Astrocyte (in vitro differentiated cells and primary cell): ENCODE measurements at places on chromosomes 1 and 21. TPM values are rescaled to one million over a fixed set of nuclear protein-coding genes. Genes with fewer than 3 reads are reported as not detected.
A peak's percentile ranks its signal among the peaks of the same experiment; 100 is the strongest.

GRCh38 chr1:211420845-211421454 lies 71.0 kb downstream of the RD3 start:
- peaks cover 6% of the 10 kb centered on the region for H3K4me1 ChIP-seq
- no peak overlapping the region for H3K4me3 ChIP-seq
- H3K27me3 ChIP-seq: no peaks in the 10 kb centered on the region
- no peaks in the 10 kb centered on the region for H3K36me3 ChIP-seq
- no peak overlapping the region for H3K27ac ChIP-seq

DNA sequence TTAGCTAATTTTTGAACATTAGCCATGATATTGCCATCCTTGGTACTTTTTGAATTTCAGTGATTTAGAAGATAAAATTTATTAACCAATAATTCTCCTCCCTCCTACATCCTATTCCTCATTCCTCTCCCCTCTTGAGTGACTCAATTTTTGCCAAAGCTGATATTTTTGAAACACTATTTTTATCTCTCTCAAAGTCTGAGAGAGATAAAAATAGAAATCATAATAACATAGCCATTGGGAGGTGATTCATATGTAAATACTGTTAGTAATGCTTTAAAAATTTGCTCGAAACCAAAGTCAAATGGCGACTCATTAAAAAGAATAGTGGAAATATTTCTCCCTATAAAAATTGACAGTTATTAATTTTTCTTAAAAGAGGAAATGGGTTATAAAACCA lies 97.4 kb downstream of the PATJ start:
- no peaks in the 10 kb centered on the region for H3K36me3 ChIP-seq
- peaks cover 14% of the 10 kb centered on the region for H3K4me1 ChIP-seq
- DNase-seq: peak; percentile 72

GRCh38 chr1:157287462-157287861 lies 149.3 kb upstream of the ETV3 start:
- no peaks in the 10 kb centered on the region for H3K4me1 ChIP-seq
- H3K27ac ChIP-seq: no peak overlapping the region
- H3K4me3 ChIP-seq: no peak overlapping the region
- H3K27me3 ChIP-seq: no peaks in the 10 kb centered on the region
- no peak for DNase-seq
- H3K36me3 ChIP-seq: no peaks in the 10 kb centered on the region

The AK4 gene
- total RNA-seq: 133 and 142 TPM in 2 replicates

- peaks cover 29% of the 10 kb centered on the region for H3K36me3 ChIP-seq
- H3K4me3 ChIP-seq: no peak overlapping the region
- no peak for DNase-seq
- H3K27me3 ChIP-seq: no peaks in the 10 kb centered on the region
- no peaks in the 10 kb centered on the region for H3K4me1 ChIP-seq
These were observed 6.4 kb downstream of the USP16 start for GRCh38 chr21:29030909-29031308.

The IL19 gene
- 0.23 TPM in 1 of 2 replicates, not detected in the other for total RNA-seq

DNA sequence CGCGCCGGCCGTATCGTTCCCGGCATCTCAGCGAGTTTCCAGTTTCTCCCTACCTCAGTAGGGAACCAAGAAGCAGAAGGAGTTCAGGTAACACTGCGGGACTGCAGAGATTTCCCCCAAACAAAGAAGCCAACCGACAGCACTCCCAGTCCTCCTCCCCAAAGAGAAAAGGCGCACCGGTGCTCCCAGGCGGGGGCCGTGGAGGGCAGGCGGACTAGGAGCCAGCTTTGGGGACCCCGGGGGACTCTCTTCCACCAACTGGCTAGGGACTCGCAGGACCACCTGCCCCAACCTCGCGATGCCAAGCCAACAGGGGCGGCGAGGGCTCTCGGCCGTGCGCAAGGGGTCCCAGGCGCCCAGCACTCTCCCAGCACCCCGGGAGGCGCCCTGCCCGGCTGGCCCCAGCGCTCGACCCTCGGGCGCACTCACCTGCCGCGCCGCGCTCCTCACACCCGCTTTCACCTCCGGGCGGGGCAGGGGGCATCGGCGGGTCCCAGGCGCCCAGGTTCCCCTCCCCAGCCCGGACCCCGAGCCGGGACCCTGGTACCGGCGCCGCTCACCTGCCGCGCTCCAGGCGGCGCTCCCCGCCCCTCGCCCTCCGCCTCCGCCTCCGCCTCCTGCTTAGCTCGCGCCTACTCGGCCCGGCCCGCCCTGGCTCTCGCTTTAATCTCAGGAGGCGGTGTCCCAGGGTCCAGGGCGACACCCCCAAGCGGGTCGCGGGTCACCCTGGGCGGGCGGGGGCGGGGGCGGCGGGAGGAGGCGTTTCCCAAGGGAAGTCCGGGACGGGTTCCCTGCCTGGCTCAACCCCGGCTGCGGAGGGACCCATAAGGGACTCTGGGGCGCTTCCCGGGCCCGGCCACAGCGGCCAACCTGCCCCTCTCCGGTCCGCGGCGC lies at the start of gene TMPRSS2:
Gene TMPRSS2 (minus strand): TSS at position 638 of the 894 bp plus-strand sequence. CDS start 10,025 bp downstream, outside the sequence.
- H3K4me3 ChIP-seq: no peak within 1 kb of the TSS
- H3K4me1 ChIP-seq: no peaks in the 10 kb centered on the region
- H3K27ac ChIP-seq: no peak within 1 kb of the TSS
- H3K27me3 ChIP-seq: peaks cover 48% of the 10 kb centered on the region

The WNT3A gene
- total RNA-seq: not detected in 2 replicates

- DNase-seq: no peak
- H3K4me3 ChIP-seq: no peak overlapping the region
- H3K27ac ChIP-seq: no peak overlapping the region
- no peaks in the 10 kb centered on the region for H3K27me3 ChIP-seq
These were observed 22.1 kb downstream of the AHDC1 start for GRCh38 chr1:27581823-27582243.

DNA sequence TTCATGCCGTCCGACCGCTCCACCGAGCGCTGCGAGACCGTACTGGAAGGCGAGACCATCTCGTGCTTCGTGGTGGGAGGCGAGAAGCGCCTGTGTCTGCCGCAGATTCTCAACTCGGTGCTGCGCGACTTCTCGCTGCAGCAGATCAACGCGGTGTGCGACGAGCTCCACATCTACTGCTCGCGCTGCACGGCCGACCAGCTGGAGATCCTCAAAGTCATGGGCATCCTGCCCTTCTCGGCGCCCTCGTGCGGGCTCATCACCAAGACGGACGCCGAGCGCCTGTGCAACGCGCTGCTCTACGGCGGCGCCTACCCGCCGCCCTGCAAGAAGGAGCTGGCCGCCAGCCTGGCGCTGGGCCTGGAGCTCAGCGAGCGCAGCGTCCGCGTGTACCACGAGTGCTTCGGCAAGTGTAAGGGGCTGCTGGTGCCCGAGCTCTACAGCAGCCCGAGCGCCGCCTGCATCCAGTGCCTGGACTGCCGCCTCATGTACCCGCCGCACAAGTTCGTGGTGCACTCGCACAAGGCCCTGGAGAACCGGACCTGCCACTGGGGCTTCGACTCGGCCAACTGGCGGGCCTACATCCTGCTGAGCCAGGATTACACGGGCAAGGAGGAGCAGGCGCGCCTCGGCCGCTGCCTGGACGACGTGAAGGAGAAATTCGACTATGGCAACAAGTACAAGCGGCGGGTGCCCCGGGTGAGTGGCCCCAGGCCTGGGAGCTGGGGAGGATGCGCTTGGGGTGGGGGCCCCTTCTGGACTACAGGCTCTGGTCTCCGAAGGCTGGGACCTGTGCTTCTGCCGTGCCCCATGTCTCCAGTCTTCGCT lies 1.1 kb downstream of the SKI start:
- peak; percentile 44 for DNase-seq
- H3K27ac ChIP-seq: peak overlapping the region; percentile 54
- H3K4me1 ChIP-seq: peaks cover 41% of the 10 kb centered on the region
- no peaks in the 10 kb centered on the region for H3K27me3 ChIP-seq
- no peaks in the 10 kb centered on the region for H3K36me3 ChIP-seq

DNA sequence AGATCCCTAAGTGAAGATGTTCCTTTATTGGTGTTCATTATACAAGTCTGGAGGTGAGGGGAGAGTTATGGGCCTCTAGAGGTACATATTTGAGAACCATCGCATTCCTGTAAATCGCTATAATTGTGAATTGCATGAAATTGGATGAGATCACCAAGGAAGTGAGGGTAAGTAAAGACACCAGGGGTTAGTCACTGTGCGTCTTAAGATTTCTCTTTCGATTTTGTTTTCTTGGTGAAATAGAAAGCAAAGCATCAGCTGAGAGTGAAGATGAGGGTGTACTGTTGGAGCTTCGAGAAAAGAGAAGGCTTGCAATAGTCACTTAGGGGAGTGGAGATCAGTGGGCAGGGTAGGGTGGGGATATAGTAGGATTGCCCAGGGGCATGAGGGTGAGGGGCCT lies 82.1 kb downstream of the RAVER2 start:
- no peak for DNase-seq
- H3K4me1 ChIP-seq: no peaks in the 10 kb centered on the region
- no peaks in the 10 kb centered on the region for H3K27me3 ChIP-seq
- no peak overlapping the region for H3K27ac ChIP-seq
- H3K4me3 ChIP-seq: no peak overlapping the region

The NUDT4B gene
- 0.79 and 1.2 TPM in 2 replicates for total RNA-seq

GRCh38 chr1:54499097-54499359 lies 49.0 kb upstream of the ACOT11 start:
- no peak overlapping the region for H3K27ac ChIP-seq
- H3K36me3 ChIP-seq: no peaks in the 10 kb centered on the region
- H3K4me1 ChIP-seq: peaks cover 8% of the 10 kb centered on the region
- peak overlapping the region; percentile 47 for H3K4me3 ChIP-seq
- H3K27me3 ChIP-seq: peaks cover 6% of the 10 kb centered on the region

The CLDN17 gene
- not detected in 2 replicates for total RNA-seq

- H3K4me3 ChIP-seq: no peak overlapping the region
- H3K36me3 ChIP-seq: no peaks in the 10 kb centered on the region
- no peaks in the 10 kb centered on the region for H3K4me1 ChIP-seq
- no peaks in the 10 kb centered on the region for H3K27me3 ChIP-seq
These were observed 3.4 kb upstream of the GPR89B start for GRCh38 chr1:147924813-147925212.

- H3K27me3 ChIP-seq: no peaks in the 10 kb centered on the region
- no peak overlapping the region for H3K27ac ChIP-seq
- no peak for DNase-seq
- peaks cover 26% of the 10 kb centered on the region for H3K4me1 ChIP-seq
These were observed 98.0 kb downstream of the LAMC2 start for GRCh38 chr1:183284086-183284485.

DNA sequence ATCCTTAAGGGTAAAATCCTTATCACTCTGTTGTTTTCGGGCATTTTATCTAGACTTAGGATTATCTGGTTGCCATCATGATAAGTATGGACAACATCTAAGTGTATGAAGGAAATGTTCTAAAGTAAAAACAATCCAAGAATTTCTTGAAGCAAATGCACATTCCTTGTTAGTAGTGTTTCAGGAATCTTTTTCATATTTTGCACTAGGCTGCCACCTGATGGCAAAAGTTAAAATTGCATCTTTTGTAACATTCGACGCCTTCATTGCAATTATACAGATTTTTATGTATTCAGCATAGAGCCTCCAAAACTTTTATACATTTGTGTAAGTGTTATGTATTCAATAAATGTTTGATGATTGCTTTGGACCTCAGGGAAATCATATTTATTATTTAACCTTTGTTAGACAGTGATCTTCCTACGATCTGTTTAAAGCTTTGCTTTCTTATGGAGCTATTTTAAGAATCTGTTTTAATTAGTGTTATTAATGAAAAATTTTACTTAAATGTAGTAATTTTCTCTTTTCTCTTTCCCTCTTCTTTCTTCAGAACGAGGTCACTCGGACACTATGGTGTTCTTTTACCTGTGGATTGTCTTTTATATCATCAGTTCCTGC lies 49.4 kb upstream of the KIAA1614 start:
- H3K27me3 ChIP-seq: no peaks in the 10 kb centered on the region
- H3K36me3 ChIP-seq: no peaks in the 10 kb centered on the region
- no peak overlapping the region for H3K4me3 ChIP-seq
- H3K4me1 ChIP-seq: no peaks in the 10 kb centered on the region
- H3K27ac ChIP-seq: no peak overlapping the region

The PEX19 gene
- 59.2 and 64.2 TPM in 2 replicates for total RNA-seq

The NPHP4 gene
- 8.4 and 9.3 TPM in 2 replicates for total RNA-seq

The DOP1B gene
- 22.2 and 26.1 TPM in 2 replicates for total RNA-seq

The DCST2 gene
- 0.34 and 0.36 TPM in 2 replicates for total RNA-seq

The VHLL gene
- 0.34 TPM in 1 of 2 replicates, not detected in the other for total RNA-seq

The C1orf21 gene
- total RNA-seq: 11.1 and 15.1 TPM in 2 replicates

The OR2T2 gene
- total RNA-seq: not detected in 2 replicates

DNA sequence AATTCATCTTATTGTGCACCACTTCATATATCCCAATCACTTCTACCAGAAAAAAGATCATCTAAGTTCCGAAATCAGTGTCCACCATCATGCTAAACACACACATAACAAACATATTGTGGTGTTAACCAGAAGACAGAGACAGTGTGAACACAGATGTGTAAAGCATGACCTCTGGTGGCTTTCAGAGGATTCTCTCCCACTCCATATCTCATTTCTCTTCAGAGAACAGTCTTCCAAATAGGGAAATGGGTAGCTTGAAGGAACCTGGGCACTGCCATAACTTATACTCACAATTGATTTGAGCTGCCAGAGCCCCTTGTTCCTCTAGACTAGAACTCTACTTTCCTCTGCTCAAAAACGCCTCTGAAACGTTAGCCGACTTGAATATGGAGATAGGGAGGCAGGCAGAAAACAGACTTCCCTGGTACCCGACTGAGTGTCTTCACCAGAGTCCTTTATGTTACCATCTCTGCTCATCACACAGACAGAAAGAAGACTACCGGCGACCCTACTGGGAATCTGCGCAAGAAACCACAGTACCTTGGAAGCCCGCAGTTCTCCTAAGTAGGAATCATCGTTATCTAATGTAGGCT lies 1.8 kb upstream of the ELAPOR1 start:
- peaks cover 11% of the 10 kb centered on the region for H3K4me1 ChIP-seq
- peak overlapping the region; percentile 19 for H3K4me3 ChIP-seq
- H3K27me3 ChIP-seq: peaks cover 29% of the 10 kb centered on the region

DNA sequence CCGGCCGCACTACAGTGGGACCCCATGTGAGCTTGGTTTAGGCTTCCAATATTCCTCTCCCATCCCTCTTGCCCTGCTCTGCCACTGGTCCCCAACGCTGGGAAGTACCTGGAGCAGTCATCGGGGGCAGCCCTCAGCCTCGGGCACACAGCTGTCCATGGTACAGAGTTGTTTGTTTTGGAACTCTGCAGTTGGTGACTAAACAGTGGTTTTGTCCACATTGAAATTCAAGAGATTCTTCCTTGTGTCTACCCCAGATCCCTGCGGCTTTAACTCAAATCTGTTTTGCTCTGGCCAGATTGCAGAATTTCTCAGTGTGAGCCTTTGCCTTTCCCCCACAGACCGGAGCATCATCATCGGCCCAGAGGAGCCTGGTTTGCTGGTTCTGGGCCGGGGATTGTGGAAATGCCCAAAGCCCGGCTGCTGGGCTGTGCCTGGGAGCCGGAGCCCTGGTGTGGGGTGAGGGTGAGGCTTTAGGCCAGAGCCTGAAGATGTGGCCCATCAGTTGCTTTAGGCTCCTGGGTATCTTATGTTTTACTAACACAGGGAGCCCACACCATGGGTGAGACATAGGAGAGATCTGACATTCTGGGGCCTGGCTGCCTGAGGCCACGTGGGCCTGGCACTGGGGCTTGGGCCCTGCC lies 93.2 kb downstream of the ARHGEF10L start:
- peak; percentile 65 for DNase-seq
- H3K4me1 ChIP-seq: peaks cover 21% of the 10 kb centered on the region
- no peaks in the 10 kb centered on the region for H3K27me3 ChIP-seq
- peak overlapping the region; percentile 54 for H3K27ac ChIP-seq
